ENCODE measurements at places on chromosomes 2 and 18.
A peak's percentile ranks its signal among the peaks of the same experiment; 100 is the strongest.

GRCh38 chr2:234981197-234982095 lies 29.6 kb downstream of the SH3BP4 start:
- peak; percentile 99 for DNase-seq

DNA sequence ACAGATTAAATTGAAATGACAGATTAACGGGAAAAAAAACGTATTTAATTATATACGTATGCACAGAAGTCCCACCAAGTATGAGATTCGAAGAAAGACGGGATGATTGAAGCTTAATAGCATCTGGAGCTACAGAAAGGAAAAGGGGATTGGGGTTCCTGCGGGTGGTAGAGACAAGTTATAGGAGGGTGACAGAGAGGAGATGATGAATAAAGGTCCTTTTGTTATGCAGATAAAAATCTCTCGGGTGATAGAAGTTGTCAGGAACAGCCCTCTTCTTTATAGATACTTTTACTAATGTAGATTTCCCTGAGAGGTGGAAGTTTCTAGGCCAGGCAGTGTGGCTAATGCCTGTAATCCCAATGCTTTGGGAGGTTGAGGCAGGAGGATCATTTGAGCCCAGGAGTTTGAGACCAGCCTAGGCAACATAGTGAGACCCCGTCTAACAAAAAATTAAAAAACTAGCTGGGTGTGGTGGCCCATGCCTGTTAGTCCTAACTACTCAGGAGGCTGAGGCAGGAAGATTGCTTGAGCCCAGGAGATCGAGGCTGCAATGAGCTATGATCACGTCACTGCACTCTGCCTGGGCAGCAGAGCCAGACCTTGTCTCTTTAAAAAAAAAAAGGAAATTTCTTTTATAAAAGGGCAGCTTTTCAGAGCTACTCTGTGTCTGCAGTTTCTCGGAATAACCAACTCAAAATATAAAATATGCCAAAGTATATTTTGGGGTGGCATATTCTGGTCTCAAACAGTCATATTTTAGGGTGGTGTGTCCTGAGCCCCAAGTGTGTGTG lies 113.0 kb downstream of the STPG4 start:
- DNase-seq = no peak

DNA sequence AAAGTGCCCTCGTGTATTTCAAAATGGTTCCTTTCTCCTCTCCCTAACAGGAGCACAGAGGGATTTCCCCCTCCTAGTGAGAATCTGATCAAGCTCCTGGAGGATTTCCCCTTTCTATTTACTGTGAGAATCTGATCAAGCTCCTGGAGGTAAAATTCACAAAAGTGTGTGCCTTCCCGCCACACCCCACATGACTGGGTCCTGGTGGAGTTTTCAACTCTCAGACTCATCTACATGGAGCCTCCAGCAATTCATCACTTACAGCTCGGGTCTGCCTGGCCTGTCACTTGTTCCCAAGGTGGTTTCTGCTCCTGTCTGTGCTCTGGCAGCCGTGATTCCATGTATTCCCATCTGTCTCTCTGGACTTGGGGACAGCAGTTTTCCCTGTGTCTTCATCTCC lies 590.7 kb downstream of the FBXO15 start:
- DNase-seq = no peak

- no peak for DNase-seq
These were observed 463 bp upstream of the ALPP start for GRCh38 chr2:232377841-232378734.

- no peak for DNase-seq
These were observed 208.7 kb downstream of the CLIP4 start for GRCh38 chr2:29323961-29324360.

GRCh38 chr2:62783679-62784078 lies 78.2 kb downstream of the EHBP1 start:
- DNase-seq = no peak

DNA sequence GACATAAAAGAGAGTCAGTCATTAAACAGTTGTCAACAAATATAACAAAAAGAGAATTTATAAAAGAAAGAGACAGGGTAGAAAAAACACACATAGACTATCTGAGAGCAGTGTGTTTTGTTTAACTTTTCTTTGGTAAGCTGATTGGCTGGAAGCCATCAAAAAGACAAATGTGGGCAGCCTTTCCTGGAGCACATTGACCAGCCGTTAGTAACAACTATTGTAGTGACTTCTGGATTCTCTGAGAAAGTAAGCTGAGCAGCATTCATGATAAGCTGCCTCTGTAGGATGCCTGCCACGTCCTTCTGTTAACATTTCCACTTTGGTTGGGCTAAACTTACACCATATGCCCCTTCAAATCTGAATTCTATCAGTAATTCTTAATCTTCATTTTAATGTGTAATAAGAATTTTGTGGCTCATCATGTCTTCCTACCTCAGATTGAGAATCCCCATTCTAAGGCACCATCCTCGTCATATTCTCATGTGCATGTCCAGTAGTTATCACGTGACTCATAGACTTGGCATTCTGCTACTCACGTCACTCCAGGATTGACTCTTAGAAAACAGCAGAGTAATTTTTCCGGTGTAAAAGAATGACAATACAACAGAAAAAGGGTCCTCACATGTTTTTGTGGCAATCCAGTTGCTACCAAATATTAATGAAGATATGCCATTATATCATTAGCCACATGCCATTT lies 43.4 kb upstream of the DNAJC10 start:
- DNase-seq = peak; percentile 56

All from HFFc6 (cell line).